SW480 (cell line): ENCODE measurements at places on chromosomes 5 and 9.

- no peak for DNase-seq
These were observed 13.3 kb upstream of the WHRN start for GRCh38 chr9:114518599-114519022.

DNA sequence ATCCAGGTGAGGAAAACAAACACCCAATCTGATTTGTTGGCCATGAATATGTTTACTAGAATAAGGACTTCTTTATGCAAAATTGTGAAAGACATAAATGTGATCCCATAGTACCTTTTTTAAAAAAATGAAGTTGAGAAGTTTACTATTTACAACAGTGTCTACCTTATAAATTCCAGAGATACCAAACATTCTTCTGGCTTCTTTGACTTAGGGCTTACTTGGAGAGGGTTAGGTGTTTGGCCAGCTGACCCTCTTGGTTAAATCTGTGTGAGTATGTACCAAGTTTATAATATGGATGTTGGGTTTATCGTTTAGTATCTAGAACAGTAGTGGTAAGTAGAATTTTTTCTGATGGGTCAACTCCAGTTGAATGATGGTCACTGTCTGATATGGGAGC, 212.3 kb downstream of the DOCK8 start:
- no peak for DNase-seq

GRCh38 chr5:159048298-159048697, 51.4 kb downstream of the EBF1 start:
- DNase-seq, result no peak

GRCh38 chr5:124755565-124755964, 9.1 kb upstream of the ZNF608 start:
- peak; percentile 23 for DNase-seq

- DNase-seq, result peak; percentile 70
These were observed 263.5 kb downstream of the ARHGAP26 start for GRCh38 chr5:143033535-143034250.

- DNase-seq, result no peak
These were observed 54.2 kb downstream of the SSBP2 start for GRCh38 chr5:81696418-81697397.

- DNase-seq, result no peak
These were observed 19.8 kb downstream of the FAM151B start for GRCh38 chr5:80507663-80508062.

DNA sequence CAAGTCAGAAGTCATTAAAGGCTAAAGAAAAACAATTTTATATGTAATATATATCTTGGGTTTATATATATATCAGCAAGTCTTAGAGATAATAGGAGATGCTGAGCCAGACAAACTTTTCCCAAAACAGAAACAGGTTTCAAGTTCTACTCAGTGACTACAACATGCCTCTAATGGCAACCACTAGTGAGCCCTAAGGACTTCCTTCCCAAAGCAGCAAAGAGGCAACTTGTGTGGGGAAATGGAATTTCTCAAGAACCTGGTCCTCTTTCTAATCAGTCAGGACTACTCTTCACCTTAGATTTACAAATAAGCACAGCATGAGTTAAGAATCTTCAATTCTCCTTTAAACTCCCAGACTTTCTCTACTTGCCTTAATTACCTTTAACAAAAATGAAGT, 17.6 kb downstream of the RNF38 start:
- DNase-seq, result no peak

- no peak for DNase-seq
These were observed 307.9 kb downstream of the KCTD16 start for GRCh38 chr5:144478565-144478964.

DNA sequence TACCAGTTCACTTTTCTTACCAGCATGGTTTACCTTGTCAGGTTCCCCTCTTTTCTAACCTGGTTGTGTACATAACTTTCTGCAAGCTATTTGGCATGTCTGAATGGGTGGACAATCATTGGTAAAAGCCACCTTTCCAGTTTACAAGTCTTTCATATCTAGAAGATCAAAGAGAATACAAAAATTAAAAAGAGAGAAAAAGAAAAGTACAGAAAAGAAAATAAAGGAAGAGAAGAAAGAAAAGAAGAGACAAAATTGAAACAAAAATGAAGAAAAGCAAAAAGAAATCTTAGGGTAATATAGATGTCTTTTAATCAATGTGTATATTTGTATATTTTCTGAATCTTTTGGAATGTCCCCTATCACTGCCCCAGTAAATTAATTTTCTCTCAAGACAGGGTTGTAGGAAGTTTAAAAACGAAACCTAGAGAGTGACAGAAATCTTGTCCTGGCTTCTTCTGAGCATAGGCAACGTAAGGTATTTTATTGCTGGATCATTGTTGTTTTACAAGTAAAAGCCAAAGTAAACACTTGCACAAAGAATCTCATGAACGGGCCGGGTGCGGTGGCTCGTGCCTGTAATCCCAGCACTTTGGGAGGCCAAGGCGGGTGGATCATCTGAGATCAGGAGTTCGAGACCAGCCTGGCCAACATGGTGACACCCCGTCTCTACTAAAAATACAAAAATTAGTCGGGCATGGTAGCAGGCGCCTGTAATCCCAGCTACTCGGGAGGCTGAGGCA, 98.7 kb upstream of the IFNE start:
- DNase-seq, result no peak

DNA sequence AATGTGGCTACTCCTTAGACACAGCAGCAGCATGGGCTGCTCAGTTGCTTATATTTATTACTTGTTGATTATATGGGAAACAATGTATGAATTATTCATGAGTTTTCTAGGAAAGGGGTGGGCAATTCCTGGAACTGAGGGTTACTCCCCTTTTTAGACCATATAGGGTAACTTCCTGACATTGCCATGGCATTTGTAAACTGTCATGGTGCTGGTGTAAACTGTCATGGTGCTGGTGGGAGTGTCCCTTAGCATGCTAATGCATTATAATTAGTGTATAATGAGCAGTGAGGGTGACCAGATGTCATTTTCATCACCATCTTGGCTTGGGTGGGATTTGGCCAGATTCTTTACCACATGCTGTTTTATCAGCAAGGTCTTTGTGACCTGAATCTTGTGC, 734.6 kb upstream of the PTPRD start:
- no peak for DNase-seq

- no peak for DNase-seq
These were observed 387.5 kb downstream of the PLK2 start for GRCh38 chr5:58072300-58072965.

DNA sequence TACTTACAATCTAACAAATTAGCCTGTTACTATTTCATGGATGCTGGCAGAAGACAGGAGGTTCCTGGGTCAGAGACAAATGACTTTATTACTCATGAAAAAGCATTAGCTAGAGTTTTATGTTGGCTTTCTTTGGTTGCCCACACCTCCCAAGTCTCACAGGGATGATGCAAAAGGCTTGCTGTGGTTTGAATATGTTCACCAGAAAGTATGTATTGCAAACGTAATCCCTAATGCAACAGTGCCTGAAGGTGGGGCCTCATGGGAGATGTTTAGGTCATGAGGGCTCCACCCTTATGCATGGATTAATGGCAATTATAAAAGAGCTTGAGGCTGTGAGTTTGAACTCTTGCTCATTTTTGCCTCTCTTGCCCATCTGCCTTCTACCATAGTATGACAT, 28.5 kb downstream of the DPYSL3 start:
- no peak for DNase-seq

DNA sequence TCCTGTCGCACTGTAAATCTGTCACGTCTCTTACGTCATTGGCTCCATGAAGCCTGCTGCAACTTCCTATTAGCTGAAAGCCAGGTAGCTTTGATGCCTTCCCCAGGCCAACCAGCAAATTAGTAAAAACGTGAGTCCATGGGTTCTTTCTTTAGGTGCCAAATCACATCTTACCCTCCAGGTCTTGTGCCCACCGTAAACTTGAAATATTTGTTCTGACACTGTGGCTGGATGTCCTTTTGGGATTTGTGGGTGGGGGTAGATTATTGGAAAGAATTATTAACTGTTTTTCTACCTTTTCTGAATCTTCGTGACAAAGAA, 172.8 kb downstream of the NR3C1 start:
- DNase-seq, result no peak

- DNase-seq, result no peak
These were observed 474.8 kb downstream of the CDH10 start for GRCh38 chr5:24170026-24170425.

GRCh38 chr5:132840896-132841295, 10.4 kb upstream of the SHROOM1 start:
- no peak for DNase-seq

GRCh38 chr5:43024217-43024616, 15.9 kb downstream of the ANXA2R start:
- DNase-seq, result no peak

- DNase-seq, result no peak
These were observed 91.5 kb upstream of the CDH9 start for GRCh38 chr5:27129926-27130325.

DNA sequence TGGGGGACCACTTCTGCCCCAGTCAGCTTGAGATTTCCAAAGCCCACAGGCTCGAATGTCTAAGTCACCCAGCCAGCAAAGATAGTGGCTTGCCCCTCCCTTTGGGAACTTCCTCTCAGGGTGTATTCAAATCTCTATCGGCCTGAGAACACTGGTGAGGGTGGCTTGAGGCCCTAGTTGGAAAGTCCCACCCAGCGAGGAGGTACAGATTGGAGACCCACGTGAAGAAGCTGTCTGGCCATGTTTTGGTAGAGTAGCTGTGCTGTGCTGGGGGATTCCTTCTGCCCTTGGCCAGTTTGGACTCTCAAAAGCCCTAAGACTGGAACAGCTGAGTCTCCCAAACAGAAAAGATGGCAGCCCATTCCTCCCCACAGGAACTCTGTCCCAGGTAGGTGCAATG, 172.7 kb upstream of the RIOK2 start:
- no peak for DNase-seq

GRCh38 chr5:97835112-97835511, 652.1 kb upstream of the RIOK2 start:
- no peak for DNase-seq

- DNase-seq, result peak; percentile 33
These were observed 574.8 kb downstream of the PSAT1 start for GRCh38 chr9:78871452-78872331.

- DNase-seq, result no peak
These were observed 52.7 kb downstream of the PLK2 start for GRCh38 chr5:58407042-58407719.

DNA sequence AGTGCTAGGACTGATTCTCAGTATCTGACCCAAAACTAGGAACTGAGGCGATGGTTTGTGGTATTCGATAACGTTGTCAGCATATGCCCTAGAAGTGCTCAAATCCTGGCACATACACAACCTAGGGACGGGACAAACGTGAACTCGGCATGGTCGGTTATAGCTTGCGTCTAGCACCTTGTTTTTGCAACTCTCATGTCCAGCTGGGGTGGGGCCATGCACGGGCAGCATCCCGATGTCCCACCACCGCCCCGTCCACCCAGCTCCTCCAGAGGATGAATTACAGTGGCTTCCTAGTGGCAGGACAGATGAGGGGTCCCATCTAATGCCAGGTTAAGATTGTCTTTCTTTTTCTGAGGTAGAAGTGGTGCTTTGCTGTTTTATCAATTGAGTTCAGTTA, 31.6 kb downstream of the PROP1 start:
- DNase-seq, result no peak

GRCh38 chr5:62342476-62342837, 36.5 kb downstream of the KIF2A start:
- no peak for DNase-seq

GRCh38 chr9:21452681-21453080, 12.4 kb downstream of the IFNA1 start:
- no peak for DNase-seq

GRCh38 chr5:111563031-111563822, 50.9 kb upstream of the STARD4 start:
- no peak for DNase-seq

GRCh38 chr5:16666883-16667398, 50.1 kb upstream of the RETREG1 start:
- peak; percentile 16 for DNase-seq

- DNase-seq, result no peak
These were observed 6.3 kb downstream of the PCDH1 start for GRCh38 chr5:141871870-141872269.

DNA sequence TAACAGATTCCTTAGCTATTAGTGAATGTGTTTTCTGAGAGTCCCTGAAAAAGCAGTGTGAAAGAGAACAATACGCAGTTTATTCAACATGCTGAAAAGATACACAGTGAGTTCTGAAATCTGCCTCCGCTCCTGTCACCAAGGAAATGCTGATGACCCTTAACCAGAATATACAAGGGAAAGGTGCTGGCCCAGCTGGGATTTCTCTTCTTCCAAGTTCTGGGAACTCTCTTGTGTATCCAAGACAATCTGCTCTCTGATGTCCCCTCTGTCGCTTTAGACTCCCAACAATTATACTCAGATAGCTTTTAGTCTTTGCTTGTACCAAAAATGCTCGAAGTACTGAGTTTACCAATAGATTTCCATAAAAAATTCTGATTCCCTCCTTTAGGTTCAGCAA, 214.9 kb downstream of the TMEM167A start:
- no peak for DNase-seq

GRCh38 chr9:93480728-93481324, 27.4 kb upstream of the FAM120AOS start:
- no peak for DNase-seq

DNA sequence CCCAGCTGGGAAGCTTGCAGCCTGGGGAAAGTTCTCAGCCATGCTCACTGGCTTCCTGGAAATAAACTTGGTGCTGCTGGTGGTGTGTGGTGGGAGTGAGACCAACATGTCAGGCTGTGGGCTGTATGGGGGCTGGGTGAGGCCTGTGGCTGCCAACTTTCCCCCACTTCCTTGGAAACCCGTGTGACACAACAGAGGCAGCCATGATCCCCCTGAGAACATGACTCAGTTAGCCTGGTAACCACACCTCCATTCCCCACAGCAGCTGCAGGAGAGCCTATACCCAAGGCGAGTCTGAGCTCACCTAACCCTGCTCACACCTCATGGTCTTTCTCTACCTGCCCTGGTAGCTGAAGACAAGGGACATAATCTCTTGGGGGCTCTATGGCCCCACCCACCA, 72.7 kb upstream of the RGMB start:
- DNase-seq, result no peak

DNA sequence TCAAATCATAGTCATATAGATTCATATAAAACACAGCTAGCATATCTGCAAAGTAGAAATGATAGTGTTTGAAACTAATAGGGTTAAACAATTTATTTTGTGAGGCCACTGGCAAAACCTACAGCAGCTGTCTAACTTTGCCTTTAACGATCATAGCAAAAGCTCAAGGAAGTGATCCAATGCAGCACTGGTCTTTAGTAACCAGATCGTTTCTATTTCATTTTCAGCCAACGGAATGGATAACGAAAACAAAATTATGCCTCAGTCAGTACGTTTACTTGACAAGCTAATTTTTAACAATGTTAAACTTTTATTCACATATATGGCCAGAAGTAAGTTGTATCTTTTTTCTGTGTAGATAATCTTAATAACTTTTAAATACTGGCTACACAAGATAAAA, 17.7 kb downstream of the MLLT3 start:
- no peak for DNase-seq

DNA sequence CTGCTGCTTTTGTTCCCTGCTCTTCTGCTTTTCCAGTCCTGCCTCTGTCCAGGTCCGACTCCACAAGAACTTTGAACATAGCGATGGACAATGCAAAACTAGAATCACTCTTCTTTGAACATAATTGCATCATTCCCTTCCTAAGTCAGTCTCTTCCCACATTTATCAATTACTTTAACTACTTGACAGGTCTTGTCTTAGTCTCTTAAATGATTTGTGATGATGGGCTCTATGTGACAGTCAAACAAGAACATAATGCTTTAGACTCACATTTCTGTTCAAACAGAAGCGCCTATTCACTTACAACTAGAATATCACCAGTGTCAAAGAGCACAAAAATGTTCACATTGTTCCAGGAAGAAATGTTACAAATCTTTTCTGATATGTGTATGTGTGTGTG, 278.1 kb downstream of the SH3GL2 start:
- no peak for DNase-seq

GRCh38 chr9:71655778-71656177, 112.5 kb downstream of the CEMIP2 start:
- DNase-seq, result no peak
